Hypothalamus (tissue), 51 donors: ENCODE measurements at places on chromosomes 7 and 10.
A peak's percentile ranks its signal among the peaks of the same experiment; 100 is the strongest.

- no peak for DNase-seq
Observed at GRCh38 chr7:44959433-44959951, 19.3 kb downstream of the MYO1G start.

DNA sequence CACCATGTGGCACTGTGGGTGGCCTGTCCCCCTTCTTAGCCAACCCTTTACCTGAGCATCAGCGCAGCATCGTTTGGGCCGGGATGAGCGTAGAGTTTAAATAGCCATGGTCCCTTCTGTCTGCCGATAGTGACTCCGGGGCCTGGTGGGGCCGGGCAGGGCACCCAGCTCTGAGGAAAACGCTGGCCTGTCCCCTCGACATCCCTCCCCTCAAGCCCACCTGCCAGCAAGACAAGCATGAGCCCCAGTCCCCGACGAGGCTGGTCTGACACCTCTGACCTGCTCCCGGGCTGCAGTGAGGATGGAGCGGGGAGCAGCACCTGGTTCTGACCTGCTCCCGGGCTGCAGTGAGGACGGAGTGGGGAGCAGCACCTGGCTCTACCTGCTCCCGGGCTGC, 31.1 kb upstream of the CNPY1 start:
- DNase-seq = no peak

DNA sequence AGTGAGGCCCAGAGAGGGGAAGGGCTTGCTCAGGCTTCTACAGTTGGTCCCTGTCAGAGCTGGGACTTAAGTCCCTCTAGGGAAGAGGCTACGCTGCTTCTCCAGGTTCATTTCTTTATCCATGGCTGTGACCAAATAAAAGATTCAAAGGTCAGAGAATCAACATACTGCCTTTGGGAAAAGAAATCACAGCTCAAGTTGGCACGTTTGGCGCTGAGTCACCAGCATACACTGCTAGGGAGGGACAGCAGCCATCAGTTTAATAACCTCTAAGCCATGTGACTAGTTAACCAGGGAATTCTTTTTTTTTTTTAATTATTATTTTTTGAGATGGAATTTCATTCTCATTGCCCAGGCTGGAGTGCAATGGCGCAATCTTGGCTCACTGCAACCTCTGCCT, 28.4 kb upstream of the CRHR2 start:
- DNase-seq = no peak

GRCh38 chr10:125160856-125161706, 718 bp upstream of the CTBP2 start:
- peak; percentile 40 for DNase-seq

DNA sequence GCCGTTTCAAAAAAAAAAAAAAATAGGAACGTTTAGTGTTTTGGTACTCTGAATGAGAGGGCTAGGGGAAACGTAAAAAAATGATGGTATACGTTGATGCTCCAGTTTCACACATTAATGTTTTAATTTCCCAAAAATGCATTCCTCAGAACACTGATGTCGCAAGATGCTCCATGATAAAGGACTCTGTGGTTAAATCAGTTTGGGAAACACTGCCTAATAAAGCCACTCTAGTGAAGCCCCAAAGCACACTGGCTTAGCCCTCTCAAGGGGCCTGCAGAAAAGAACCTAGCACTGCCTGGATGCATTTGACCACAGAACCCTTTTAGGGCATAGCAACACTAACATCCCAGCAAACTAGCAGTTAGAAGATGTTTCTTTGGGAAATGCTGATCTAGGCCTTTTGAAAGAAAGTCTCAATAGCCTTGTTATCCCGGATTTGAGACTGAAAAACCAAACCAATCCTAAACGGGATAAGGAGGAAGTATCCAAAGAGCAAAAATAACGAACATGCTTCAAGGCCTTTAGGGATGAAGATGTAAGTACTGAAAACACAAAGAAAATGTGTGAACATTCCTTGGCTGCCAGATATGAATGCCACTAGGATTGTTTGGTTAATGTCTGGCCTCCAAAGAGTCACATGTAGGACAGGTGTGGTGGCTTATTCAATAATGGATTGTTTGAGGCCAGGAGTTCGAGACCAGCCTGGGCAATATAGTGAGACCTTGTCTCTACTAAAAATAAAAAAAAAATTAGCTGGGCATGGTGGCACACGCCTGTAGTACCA, 11.0 kb downstream of the DLG5 start:
- DNase-seq = no peak

GRCh38 chr10:33274096-33274785, 60.2 kb downstream of the NRP1 start:
- no peak for DNase-seq

DNA sequence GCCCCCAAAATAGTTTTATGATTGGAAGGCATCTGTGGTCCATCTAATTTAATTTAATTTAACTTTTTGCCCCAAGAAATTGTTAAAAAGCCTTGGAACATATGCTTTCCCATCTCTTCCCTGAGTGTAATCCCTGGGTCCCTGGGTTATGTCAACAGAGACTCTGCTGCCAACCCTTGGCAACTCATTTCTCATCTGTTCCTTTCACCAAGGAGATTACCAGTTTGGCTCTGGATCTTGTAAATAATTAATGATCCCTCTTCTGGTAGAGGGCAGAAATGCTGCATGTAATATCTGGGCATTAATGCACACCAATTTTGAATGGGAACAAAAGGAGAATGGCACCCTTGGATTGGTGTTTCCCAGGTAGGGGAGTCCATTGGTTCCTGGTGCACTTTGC, 514.2 kb downstream of the CCSER2 start:
- DNase-seq = no peak

GRCh38 chr7:127477295-127478023, 85.0 kb upstream of the ZNF800 start:
- DNase-seq = no peak

DNA sequence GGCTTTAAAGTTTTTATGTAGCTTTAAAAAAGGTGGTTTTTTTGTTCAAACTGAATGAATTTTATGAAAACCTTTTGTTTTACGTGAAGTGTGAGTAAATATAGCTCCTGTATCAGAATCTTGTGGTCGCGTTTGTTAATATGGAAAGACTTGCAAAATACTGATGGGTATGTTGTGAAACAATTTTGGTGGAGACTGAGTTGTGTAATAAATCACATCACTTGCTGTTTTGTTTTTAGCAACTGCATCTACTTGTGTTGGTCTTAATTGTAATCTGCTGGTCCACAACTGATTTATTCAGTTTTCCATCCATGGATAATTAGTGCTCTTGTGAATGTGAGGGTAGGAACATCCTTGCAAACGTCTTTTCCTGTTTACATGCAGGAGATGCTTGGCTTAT, 10.5 kb downstream of the PLXDC2 start:
- no peak for DNase-seq

GRCh38 chr10:71359364-71360046, 37.2 kb upstream of the CDH23 start:
- no peak for DNase-seq

DNA sequence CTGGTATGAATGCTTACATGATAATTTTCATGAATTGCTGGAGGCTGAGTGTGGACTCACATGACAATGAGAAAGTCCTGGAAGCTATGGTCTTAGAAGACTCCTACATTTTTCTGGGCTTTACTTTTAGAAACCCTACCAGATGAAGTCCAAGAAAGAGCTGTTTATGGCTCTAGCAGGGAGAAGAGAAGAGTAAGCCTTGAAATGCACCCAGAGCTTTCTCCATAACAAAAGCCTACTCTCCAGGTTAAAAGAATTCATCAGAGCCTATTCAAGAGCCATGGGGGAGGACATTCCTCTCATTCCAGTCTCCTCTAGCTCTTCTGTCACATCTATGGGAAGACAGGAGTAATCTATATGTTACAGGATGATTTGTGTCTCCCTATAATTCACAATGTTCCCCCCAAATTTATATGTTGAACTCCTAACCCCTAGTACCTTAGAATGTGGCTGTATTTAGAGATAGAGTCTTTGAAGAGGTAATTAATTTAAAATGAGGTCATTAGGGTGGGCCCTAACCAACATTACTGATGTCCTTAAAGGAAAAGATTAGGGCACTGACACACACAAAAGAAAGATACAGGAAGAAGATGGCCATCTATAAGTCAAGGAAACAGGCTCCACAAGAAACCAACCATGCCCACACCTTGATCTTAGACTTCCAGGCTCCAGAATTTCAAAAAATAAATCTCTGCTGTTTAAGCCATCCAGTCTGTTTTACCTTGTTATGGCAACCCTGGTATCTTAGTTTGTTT, 193.8 kb upstream of the PTER start:
- no peak for DNase-seq

DNA sequence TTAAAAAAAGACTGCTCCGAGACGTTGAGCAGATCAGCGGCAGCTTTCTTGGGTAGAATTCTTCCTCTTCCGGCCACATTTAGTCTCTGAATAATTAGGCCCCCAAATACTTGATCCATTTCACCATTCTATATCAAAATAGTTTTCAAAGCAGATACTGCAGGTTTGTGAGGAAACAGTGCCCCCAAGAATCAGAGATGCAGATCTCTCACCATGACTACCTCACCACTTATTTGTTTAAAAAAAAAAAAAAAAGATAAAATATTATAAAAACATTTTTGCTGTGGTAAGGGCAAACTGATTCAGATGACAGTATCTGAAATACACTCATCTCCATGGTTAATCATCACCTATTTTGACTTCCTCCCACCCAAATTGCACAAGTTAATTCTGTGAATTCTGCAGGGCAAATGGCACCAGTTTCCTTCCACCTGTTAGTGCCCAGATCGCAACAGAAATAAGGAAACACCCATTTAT, 210.4 kb downstream of the FAM107B start:
- DNase-seq = no peak

DNA sequence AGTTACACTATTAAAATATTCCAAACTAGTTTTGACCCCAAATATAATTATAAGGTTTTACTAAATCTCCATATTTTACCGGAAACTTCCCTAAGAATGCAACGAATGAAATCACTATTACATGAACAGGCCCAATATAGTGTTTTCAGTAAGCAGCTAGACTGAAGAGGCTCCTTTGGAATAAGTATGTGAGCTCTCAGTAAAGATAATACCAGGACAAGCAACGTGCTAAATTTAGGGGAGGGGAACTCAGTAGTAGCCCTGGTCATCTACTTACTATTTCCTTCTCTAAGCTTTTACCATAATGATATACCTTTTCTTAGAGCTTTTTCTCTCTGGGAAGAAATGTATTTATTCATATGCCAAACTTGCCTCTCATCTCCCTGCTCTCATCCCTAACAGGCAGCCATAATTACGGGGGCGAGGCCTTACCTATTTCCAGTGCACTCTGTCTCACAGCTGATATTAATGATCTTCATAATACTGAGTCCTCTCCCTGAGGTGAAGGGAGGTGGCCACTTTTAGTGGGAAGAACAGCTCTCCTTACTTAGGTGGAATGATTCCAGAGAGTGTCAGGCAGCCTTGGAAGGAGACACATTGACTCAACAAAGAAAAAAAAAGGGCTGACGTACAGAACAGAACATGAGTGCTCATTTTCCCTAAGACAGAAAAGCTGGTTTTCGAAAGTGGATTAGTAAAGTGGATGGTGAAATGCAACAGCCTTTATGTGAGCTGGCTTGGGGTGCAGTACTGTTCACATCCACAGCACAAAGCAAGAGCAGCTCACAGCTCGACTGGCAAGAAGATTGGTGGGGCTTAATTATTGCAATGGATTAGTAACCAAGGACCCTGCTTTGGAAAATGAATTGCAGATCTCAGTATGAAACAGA, 165.4 kb downstream of the GLI3 start:
- DNase-seq = no peak

DNA sequence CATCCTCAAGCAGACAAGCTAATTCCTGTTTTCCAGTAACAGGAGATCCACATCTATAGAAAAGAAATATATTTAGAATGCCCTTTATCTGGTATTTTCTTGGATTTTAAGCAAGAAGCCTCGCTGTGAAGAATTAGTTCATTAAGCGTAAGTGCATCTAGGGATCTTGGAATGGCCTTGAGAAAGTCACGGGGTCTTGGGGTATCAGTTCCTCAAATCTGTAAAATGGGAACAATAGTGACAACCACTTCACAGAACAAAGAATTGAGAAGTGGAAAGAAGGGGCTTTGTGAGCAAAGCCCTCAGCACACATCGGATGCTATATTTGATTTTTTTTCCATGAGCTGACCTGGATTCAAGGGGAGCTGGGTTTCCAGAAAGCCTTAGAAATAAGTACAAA, 32.3 kb upstream of the WDFY4 start:
- DNase-seq = no peak

- no peak for DNase-seq
Observed at GRCh38 chr10:79180414-79181221, 111.9 kb downstream of the ZMIZ1 start.

GRCh38 chr7:131498237-131498885, 58.1 kb downstream of the PODXL start:
- no peak for DNase-seq

DNA sequence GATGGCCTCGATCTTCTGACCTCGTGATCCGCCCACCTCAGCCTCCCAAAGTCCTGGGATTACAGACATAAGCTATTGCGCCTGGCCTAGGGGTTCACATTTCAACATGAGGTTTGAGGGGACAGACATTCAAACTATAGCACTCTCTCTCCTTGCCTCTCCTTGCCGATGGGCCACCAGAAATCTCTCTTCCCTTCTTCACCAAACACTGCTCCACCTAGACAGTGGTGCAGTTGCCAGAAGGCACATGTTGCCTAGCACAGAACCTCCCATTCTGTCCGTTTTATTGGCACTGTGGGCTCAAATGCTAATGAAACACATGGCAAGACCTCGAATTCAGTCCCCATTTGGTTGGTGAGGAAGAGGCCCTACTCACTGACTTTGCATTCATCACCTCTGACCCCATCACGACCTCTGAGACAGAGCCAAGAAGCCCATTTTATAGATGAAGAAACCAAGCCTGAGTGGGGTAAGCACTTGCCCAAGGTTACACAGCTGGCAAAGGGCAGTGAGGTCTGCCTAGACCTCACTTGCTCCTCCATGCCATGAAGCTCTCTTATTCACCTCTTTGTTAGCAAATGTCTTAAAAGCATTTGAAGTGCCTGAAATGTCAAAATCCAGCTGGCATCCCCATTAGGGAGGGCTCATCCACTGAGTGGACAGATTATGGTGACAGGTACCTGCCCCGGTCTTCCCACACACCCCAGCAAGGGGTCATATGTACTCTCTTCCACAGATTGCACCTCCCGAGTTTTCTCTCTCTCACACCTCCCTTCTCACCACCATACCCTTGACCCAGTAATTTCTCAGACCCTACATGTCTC, 34.0 kb downstream of the GPRIN2 start:
- no peak for DNase-seq

DNA sequence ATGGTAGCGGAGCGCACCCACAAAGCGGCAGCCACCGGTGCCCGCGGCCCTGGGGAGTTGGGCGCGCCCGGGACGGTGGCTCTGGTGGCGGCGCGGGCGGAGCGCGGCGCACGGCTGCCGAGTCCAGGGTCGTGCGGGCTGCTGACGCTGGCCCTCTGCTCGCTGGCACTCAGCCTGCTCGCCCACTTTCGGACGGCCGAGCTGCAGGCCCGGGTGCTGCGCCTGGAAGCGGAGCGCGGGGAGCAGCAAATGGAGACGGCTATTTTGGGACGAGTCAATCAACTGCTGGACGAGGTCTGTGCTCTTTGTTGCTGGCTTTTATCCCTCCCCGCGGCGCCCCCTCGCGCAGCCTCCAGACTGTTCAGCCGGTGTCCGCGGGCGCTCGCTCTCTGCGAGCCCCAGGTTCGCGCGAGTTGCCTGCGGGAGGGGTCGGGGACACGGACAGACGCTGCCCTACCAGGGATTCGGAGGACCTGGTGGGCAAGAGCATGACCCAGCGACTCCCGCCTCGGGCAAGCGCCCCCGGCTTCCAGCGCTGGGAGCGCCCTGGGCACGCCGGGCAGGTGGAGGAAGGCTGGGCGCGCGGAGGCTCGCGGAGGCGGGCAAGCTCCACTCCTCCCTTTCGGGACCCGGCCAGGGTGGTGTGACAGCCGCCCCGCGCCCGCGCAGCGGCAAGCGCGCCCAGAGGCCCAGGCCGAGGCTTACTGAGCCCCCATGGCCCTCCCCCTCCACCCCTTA, 887 bp downstream of the COL13A1 start:
- DNase-seq = no peak
